Hepatocyte (in vitro differentiated cells): ENCODE measurements at places on chromosomes 16 and 17. TPM values are rescaled to one million over a fixed set of nuclear protein-coding genes. Genes with fewer than 3 reads are reported as not detected.

- no peak for DNase-seq
Measured at GRCh38 chr16:80602894-80603293, 62.1 kb downstream of the DYNLRB2 start.

GRCh38 chr17:63445571-63445953 lies 544 bp downstream of the CYB561 start:
- peak; percentile 59 for DNase-seq

DNA sequence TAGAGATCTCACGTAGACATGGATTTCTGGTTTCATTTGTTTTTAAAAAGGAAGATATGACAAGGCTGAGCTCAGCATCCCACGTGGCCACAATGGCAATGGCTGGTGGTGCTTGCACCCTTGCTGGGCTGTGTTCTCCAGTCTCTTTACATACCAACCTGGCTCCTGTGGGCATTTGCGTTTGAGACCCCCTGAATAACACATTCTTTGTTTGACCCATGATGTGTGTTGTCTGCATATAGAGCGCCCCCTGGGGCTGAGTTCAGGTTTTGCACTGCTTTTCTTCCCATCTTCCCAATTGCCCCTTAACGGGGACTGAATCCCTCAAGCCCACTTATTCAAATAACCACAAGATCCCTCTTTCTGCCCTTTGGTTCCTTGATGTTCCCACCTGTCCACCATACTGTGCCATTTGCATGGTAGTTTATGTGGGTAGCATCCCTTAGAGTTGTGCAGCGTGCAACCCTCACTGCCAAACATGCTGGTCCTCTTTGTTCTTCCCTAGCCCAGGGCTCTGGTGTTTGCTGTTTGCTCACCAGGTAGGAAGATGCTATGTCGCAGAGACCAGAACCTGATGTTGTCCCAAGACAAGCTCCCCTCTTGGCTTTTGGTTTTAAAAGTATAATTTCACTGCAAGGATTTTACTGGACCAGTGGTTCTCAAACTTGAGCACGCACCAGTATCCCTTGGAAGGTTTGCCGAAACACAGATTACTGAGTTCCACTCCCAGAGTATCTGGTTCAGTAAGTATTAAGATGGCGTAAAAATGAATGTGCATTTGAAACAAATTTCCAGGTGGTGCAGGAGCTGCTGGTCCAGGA lies 38.5 kb upstream of the NKD1 start:
- DNase-seq: no peak

GRCh38 chr17:78357672-78358537 lies 2.0 kb downstream of the SOCS3 start:
- DNase-seq: no peak

- DNase-seq: no peak
Measured at GRCh38 chr17:79806863-79807720, 10.2 kb upstream of the CBX8 start.

GRCh38 chr17:48903401-48903800 lies 4.8 kb upstream of the UBE2Z start:
- no peak for DNase-seq

DNA sequence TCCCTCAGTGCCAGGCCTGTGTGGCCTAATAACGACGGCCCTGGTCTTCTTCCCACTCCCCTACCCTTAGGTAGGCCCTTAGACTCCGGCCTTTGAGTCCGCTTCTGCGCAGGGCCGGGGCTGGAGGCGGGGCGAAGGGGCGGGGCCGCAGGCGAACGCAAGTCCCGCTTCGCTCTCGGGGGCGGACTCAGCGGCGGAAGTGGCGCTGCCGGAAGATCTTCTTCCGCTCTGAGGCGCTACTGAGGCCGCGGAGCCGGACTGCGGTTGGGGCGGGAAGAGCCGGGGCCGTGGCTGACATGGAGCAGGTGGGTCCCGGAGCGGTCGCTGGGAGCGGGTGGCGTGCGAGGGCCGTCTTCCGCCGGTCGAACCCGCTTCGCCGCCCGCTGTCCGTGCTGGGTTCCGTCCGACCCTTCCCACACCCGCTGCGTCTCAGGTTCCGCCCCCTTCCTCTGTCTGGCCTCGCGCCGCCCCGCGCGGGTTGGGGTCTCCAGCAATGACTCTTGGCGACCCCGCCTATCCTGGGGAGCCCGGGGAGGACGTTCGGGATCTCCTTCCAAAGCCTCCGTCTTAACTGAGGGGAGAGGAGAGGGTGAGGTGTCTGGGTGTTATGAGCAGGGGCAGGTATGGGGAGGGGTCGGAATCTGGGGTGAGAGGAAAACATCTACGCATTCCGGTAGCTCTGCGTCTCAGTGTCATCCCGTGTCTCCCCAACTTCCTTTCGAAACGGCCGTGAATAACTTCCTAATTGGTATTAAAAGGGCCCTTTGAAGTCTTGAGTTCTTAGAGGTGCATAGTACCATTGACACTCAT lies at the start of gene STARD3:
Gene STARD3, plus strand, starts transcription at position 218 of the 810 bp plus-strand sequence. CDS start 16,388 bp downstream, outside the sequence.
- DNase-seq: peak; percentile 95

DNA sequence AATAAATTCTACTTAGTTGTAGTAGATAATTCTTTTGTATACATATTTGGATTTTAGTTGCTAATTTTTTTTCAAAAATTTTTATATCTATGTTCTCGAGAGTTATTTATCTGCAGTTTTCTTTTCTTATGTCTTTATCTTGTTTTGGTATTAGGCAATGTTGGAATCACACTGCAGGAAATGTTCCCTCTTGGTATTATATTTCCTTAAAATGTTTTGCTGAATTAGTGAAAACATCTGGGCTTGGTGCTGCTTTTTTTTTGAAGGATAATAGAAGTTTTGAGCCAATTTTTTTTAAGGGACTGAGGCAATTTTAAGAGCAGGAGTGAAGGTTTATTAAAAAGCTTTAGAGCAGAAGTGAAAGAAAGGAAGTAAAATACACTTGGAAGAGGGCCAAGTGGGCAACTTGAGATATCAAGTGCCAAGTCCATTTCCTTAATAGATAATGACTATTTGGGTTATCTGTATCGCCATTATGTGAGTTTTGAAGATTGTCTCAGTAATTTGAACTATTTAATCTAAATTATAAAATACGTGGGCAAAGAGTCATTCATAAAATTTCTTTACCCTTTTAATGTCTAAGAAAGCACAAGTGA lies 1390.1 kb upstream of the CDH8 start:
- no peak for DNase-seq

DNA sequence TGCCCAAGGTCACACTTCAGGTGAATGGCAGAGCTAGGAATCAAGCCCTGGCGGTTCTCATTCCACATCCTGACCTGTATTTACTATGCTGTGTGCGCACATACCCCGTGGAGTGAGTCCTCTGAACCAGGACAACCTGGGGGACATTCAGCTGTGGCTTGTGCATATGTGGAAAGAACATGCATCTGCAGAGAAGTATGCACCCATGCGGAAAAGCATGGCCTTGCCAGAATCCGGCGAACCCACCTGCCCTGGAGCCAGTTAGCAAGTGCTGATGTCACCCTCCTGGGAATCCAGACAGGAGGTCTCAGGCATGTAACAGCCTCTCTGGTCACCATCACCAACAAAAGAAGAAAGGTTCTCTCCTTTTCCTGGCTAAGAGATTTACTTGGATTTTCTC lies 1.9 kb downstream of the RASL10B start:
- DNase-seq: no peak

DNA sequence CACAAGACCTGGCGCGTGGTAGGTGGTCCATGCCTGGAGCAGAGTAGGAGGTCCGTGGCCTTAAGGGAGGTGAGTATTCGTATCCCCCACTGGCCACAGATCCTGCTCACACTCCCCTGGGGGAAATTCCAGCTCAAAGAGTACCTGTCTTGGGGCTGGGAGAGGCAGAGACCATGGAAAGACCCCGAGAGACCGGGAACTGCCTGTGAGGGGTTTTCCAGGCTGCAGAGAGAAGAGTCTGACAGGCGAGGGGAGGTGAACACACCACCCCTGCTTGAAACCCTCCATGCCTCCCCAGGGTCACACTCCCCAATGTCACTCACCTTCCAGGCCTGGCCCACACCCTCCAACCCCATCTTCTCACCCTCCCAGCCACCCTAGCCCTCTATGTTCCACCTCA lies 12.6 kb upstream of the SNN start:
- DNase-seq: no peak

GRCh38 chr17:79545251-79546005 lies 65.4 kb downstream of the RBFOX3 start:
- no peak for DNase-seq

DNA sequence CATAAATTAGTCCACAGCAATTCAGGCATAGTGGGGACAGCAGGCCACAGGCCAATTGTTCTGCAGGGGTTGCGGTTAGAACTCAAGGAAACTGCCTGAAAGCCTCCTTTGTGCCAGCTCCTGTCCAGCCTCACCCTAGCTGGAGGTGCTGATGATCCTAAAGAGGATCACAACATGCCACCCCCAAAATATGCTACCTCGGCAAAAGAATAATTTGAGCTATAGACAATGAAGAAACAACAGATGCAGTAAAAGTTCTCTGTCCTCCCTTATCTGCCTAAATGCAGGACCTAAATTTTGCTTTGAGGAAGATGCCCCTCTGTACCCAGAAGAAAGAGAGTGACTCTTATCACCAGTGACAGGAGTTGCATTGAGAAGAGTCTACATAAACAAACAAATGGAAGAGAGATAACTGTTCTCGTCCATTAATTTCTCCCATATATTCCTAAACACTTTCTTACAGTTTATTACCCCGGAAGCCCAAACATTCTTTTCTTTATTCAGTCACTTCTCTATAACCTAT lies 14.7 kb downstream of the ALOX15 start:
- DNase-seq: no peak

- DNase-seq: no peak
Measured at GRCh38 chr16:73506568-73507056, 458.7 kb upstream of the ZFHX3 start.

DNA sequence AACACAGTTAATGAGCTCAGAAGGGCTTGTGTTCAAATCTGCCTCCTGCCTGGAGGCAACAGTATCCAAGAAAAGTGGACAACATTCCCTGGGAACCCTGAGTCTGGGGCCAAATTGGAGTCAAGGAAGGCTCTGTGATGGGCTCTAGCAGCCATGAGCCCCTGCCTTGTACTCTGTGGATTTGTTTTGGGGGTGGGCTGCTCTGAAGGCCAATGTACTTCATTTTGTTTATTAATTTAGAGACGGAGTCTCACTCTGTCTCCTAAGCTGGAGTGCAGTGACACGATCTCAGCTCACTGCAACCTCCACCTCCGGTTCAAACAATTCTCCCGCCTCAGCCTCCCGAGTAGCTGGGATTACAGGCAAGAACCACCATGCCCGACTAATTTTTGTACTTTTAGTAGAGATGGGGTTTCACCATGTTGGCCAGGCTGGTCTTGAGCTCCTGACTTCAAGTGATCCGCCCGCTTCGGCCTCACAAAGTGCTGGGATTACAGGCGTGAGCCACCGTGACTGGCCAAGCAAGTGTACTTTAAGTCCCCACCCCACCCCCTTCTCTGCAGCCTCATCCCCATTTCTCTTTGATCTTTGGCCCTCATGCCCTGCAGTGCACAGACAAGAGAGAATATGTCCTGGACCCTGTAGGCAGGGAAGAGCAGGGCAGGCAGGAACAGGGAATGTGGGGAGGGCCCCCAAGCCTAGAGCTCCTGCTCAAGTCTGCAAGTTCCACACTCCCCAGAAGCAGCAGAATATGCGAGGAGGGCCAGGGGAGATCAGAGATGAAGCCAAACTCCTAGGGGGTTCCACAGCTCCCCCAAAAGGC lies 2.7 kb upstream of the GIP start:
- DNase-seq: peak; percentile 38

DNA sequence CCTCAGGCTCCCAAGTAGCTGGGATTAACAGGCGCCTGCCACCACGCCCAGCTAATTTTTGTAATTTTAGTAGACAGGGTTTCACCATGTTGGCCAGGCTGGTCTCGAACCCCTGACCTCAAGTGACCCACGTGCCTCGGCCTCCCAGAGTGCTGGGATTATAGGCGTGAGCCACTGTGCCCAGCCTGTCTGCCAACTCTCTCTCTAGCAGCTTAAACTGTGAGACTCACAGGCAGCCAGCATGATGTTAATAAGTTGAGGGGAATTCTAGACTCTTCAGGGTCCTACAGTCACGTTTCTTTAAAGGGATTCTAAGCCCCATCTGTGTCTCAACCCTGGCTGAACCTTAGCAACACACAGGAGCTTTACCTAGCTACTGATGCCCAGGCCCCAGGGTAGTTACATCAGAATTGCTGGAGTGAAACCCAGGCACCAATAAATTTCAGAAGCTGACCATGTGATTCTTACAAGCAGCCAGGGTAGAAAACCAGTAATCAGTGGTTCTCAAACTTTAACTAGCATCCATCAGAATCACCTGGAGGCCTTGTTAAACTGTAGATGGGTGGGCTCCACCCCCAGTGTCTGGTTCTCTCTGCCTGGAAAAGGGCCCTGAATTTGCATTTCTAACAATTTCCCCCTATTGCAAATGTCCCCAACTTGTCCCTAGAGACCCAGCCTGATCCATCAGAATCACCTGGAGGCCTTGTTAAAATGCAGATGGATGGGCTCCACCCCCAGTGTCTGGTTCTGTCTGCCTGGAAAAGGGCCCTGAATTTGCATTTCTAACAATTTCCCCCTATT lies 30.7 kb downstream of the GPRC5B start:
- DNase-seq: no peak

DNA sequence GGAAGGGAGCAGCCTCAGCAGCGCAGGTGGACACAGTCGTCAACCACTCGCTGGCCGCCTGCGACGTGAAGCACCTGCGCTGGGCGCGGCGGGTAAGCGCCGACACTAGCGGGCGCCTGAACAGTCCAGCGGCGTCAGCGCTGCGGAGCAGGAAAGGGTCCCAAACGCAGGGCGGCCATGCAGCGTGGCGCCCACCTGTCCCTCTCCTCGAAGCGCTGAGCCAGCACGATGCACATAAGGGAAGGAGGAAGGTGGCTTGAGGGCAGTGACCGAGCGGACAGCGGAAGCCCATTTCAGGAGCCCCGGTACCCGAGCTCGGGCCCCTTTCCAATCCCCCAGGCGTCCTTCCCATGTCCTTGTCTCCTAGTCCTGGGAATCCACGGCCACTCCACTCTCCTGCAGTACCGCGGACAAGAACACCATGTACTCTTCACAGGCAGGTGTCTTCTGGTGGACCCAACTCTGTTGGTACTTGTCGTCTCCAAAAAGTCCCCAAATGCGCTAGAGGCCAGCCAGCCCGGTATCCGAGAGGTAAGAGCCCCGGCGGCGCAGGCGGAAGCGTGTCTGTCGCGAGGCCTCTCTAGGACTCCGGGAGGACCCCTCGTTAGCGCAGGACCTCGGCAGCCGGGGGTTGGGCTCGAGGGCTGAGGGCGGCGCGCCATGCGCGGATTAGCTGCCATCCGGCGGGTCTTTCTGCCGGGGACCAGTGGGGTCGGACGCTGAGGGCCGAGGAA lies 14.4 kb downstream of the ZNF232 start:
- peak; percentile 62 for DNase-seq

GRCh38 chr17:12769981-12770380 lies 19.3 kb upstream of the ARHGAP44 start:
- DNase-seq: no peak

- DNase-seq: no peak
Measured at GRCh38 chr16:46568472-46569230, 52.5 kb downstream of the SHCBP1 start.

GRCh38 chr16:20253825-20254224 lies 73.5 kb downstream of the GP2 start:
- no peak for DNase-seq

- no peak for DNase-seq
Measured at GRCh38 chr17:63132459-63132911, 166.4 kb downstream of the TANC2 start.

LRRC37A3 gene
- 7.2 and 9.0 TPM in 2 replicates for total RNA-seq

ADGRG3 gene
- 0.20 TPM in 1 of 2 replicates, not detected in the other for total RNA-seq

FBXW10 gene
- 0.20 TPM in 1 of 2 replicates, not detected in the other for total RNA-seq

CA7 gene
- total RNA-seq: 2.5 and 3.3 TPM in 2 replicates

ZNF689 gene
- total RNA-seq: 7.1 and 8.0 TPM in 2 replicates

DPEP2 gene
- total RNA-seq: not detected in 2 replicates

MC1R gene
- 4.2 and 4.5 TPM in 2 replicates for total RNA-seq

SHCBP1 gene
- total RNA-seq: 2.7 and 3.2 TPM in 2 replicates
